ENCODE measurements at places on chromosomes 12 and 14. TPM values are rescaled to one million over a fixed set of nuclear protein-coding genes. Genes with fewer than 3 reads are reported as not detected.

- H3K27me3 ChIP-seq = peaks cover 34% of the 10 kb centered on the region
- H3K4me3 ChIP-seq = no peak overlapping the region
- no peaks in the 10 kb centered on the region for H3K36me3 ChIP-seq
- DNase-seq = no peak
- H3K27ac ChIP-seq = no peak overlapping the region
Measured at GRCh38 chr14:29528889-29529288, 398.8 kb downstream of the PRKD1 start.

- no peak overlapping the region for H3K27ac ChIP-seq
- no peaks in the 10 kb centered on the region for H3K36me3 ChIP-seq
- DNase-seq = no peak
Measured at GRCh38 chr12:5305425-5305824, 126.5 kb upstream of the NTF3 start.

KRT71 gene
- not detected for total RNA-seq

HAL gene
- total RNA-seq = 1.5 TPM

FOXG1 gene
- total RNA-seq = not detected

FAIM2 gene
- total RNA-seq = not detected

Data from PC-3 (cell line).